Fibroblast of lung (primary cell): ENCODE measurements at places on chromosomes 7 and 10. TPM values are rescaled to one million over a fixed set of nuclear protein-coding genes. Genes with fewer than 3 reads are reported as not detected.

The ANKRD7 gene
- total RNA-seq: 2.3 and 2.8 TPM in 2 replicates

The ANKRD30A gene
- not detected in 2 replicates for total RNA-seq

The RET gene
- 0.77 and 0.83 TPM in 2 replicates for total RNA-seq

The TMEM139 gene
- total RNA-seq: under 0.01 TPM in 1 of 2 replicates, not detected in the other

The HGF gene
- total RNA-seq: 108 and 243 TPM in 2 replicates

The HEPACAM2 gene
- total RNA-seq: under 0.01 TPM in 2 replicates

DNA sequence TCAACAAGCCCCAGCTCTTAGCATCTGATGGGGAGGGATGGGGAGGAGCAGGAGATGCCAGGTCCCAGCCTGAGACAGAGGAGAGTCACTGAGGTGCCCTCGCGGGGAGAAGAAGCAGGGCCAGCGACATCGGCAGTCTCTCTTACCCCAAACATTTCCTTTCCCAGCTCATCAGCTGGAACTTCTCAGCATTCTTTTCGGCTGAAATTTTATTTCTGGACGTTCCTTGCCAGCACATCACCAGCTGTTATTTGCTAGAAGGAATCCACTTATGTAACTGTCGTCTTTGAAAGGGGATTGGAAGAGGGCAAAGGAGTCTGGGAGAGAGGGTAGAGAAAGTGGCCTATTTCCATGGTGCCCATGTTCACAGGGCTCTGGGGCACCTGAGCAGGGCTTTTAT is 101.0 kb upstream of the SHH start:
- H3K36me3 ChIP-seq: no peaks in the 10 kb centered on the region
- H3K27me3 ChIP-seq: no peaks in the 10 kb centered on the region
- H3K27ac ChIP-seq: no peak overlapping the region
- peak; percentile 70 for DNase-seq

- no peaks in the 10 kb centered on the region for H3K4me1 ChIP-seq
- no peaks in the 10 kb centered on the region for H3K36me3 ChIP-seq
- H3K27me3 ChIP-seq: no peaks in the 10 kb centered on the region
- no peak overlapping the region for H3K27ac ChIP-seq
- H3K4me3 ChIP-seq: no peak overlapping the region
- no peak for DNase-seq
Observed at GRCh38 chr10:128187788-128188185, 61.6 kb upstream of the MKI67 start.

DNA sequence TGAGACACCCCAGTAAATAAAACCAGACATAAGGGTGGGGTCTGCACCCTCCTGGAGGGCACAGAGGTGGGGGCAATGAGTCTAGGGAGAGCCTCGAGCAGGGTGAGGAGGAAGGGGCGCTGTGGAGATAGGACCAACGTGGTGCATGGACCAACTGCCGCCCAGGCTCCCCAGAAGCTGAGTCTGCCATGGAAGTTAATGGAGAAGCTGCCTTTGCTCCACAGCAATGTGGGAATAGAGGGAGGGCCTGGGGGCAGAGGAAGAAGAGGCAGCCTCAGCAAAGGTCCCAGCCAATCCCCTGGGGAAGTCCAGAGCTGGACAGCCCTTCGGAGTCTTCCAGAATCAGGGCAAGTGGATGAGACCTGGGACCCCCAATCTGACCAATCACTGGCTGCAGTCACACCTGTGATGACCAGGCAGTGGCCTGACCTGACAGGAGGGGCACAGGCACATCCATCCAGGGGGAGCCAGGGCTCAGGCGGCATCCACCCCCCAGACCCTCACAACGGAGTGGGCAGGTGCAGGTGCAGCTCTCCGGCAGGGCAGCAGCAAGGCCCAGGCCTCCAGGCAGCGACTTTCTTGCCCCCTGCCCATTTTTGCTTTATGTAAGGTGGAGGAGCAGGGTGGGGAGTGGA is 242.2 kb upstream of the PPP2R2D start:
- no peaks in the 10 kb centered on the region for H3K4me1 ChIP-seq
- H3K27ac ChIP-seq: no peak overlapping the region
- no peak for DNase-seq
- H3K4me3 ChIP-seq: no peak overlapping the region

DNA sequence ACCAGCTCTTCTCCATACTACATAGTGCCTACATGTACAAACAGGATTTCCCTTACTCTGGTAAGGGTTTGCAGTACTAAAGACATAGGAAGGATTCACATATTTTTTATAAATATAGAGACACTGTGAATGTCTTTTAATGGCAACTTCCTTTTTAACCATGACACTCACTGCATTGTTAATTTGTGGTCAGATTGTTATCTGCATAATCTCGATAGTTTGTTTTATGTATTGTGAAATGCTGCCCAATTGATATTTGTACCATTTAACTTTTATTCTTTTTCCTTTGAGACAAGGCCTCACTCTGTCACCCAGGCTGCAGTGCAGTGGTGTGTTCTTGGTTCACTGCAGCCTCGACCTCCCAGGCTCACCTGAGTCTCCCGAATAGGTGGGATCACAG is 39.7 kb downstream of the SP8 start:
- no peaks in the 10 kb centered on the region for H3K27me3 ChIP-seq
- DNase-seq: no peak
- no peaks in the 10 kb centered on the region for H3K4me1 ChIP-seq

- no peak overlapping the region for H3K4me3 ChIP-seq
- H3K27me3 ChIP-seq: no peaks in the 10 kb centered on the region
- H3K4me1 ChIP-seq: no peaks in the 10 kb centered on the region
Observed at GRCh38 chr10:131127138-131127589, 184.4 kb downstream of the TCERG1L start.

DNA sequence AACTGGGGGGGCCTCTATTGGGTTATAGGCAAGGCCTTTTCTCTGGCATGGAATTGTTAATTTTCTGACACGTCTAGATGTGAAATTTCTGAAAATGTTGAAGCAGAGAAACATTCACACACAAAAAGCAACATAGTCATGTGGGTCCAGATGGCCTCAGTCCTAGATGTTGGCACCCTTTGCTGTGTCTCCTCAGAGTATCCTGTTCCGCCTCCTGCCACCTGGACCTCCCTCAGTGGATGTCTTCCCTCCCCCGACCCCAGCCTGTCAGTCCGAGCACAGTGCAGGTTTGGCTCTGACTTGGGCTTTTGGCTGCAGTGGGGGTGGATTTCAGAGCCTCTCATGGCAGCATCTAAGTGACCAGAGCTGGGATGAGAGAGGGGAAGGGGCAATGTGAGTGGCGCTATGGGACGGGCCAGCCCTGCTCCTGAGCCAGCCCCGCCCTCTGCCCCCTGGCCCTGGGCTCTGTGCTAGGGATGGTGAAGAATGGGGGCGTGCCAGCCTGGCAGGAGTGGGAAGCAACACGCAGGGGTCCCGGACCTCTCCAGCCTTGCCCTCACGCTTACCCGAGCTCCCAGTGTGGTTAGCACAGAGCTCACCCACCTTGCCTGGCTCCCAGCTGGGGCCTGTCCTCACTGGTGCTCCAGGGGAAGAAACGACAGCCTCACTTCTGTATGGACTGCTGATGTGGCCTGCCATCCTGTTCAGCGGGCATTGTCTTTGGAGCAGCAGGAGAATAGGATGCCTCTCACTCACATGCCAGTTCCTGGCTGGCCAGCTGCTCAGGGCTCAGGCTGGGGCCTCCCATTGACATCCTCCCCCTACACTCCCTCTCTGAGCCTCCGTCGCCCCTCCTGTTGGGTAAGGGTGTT is 6.2 kb downstream of the ATP6V0E2 start:
- DNase-seq: no peak
- H3K27ac ChIP-seq: no peak overlapping the region
- H3K4me3 ChIP-seq: no peak overlapping the region
- no peaks in the 10 kb centered on the region for H3K4me1 ChIP-seq

DNA sequence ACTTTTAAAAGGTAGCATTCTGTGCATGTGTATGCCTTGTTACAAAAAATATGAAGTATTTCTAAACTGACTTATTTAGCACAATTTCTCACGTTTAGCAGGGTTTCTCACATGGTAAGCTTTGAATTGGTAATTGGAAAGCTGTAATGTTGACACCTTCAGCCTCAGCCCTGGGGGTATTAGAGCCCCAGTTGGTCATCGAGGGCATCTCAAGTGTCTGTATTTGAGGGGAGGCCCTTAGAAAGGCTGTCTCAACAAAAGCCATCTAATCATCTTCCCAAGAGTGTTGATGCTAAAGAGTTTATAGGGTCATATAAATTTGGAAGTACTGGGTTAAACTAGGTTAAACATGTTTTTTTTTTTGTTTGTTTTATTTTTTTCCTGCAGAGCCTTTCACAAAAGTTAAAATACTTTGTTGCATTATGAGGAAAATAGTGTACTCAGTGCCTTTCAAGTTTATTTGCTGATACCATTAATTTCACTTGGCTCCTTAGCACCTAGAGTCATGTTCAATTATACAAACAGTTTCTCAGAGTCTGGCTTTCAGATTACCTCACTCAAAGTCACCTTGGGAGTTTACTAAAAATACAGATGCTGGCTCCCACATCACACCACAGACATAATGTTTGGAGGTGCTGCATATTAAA is 134.0 kb downstream of the CD36 start:
- no peak for DNase-seq
- H3K27me3 ChIP-seq: no peaks in the 10 kb centered on the region
- H3K36me3 ChIP-seq: peaks cover 2% of the 10 kb centered on the region
- no peak overlapping the region for H3K4me3 ChIP-seq
